Cardiac fibroblast (primary cell): ENCODE measurements at places on chromosomes 4 and X.

- DNase-seq, result no peak
Observed at GRCh38 chr4:102405821-102406401, 60.6 kb upstream of the SLC39A8 start.

DNA sequence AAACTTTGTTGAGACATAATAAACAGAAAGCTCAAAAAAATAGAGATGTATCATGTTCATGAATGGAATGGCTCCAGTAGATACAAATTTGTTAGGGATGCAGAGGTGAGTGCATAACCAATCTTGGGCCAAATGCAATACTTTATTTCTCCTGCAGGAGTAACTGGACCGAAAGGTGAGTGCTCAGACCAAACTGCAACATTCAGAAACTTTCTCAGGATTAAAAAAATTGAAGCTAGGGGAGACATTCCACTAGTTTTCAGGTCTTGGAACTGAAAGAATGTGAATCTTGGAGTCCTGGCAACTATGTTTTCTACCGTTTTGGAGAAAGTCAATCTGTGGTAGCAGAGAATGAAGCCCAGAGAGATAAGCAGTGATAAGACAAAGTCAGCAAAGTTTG lies 21.2 kb upstream of the LCORL start:
- no peak for DNase-seq

GRCh38 chr4:149955780-149956390 lies 122.4 kb upstream of the DCLK2 start:
- DNase-seq, result no peak

DNA sequence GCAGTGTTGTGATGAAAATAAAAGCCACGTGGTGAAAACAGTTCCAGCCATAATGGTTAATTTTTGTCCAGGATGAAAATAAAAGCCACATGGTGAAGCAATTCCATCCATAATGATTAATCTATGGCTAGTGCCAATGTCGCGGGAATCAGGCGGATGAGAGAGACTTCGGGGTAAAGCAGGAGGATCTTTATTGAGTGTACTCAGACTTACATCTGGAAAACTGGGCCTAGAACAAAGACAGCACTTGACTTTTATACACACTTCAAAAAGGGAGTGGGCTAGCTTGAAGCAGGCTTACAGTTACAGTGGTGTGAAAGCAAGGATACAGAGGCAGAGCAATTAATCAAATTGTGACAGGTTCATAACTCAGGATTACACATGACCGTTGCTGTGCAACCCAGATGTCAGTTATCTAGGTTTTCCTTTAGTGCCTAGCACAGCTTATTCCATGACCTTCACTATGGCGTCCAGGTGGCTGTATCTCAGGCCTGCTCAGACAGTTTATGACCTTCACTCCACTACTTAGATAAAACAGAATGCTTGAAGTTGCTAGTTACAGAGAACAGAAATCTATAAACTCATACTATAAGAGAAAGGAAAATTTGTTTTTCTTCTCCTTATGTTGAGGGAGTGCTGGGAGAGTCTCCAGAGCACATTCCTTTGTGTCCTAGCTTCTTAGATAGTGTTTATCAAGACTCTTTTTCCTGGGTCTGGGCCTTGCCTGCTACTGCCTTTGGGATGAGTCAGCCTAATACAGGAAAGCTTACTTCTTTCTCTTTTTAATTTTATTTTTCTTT lies 5.9 kb upstream of the PLA2G12A start:
- peak; percentile 46 for DNase-seq

GRCh38 chrX:9902656-9903055 lies 64.5 kb upstream of the CLDN34 start:
- DNase-seq, result no peak

GRCh38 chr4:100635899-100636298 lies 118.1 kb upstream of the EMCN start:
- no peak for DNase-seq

DNA sequence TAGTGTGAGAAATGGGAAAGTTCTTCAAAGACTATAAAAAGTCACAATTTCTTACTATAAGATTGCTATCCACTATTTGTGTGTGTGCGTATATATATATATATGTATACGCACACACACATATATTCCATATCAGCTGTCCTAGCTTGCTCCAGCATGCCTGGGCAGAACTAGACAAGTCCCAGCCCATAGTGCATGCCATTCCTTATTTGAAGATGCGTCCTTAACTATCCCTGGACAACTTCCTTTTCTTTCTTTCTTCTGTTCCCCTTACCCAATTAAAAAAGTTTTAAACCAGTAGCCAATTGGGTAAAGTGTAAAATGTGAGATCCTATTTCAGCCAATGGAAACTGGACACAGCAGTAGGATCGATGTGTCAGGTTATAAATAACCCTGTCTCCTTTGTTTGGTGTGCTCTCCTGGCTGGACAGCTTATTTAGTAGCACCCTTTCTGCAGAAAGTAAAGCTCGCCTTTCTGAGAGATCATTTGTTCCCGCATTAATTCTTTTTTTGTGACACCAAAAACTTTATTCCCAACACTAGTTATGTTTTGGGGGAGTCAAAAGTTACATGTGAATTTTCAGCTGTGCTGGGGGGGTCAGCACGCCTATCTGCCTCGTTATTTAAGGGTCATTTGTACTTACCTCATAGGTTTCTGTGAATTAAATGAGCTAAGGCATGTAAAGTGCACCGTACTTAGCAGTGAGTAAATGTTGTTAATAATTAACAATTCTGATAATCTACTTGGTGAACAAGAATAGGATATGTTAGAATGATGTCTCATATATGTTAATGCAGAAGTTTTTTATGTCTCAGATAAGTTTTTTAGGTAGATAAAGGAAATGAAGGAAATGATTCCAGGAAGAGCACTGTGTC lies 40.9 kb downstream of the KDM6A start:
- no peak for DNase-seq

- no peak for DNase-seq
Observed at GRCh38 chr4:45353161-45353560, 626.8 kb upstream of the GNPDA2 start.

DNA sequence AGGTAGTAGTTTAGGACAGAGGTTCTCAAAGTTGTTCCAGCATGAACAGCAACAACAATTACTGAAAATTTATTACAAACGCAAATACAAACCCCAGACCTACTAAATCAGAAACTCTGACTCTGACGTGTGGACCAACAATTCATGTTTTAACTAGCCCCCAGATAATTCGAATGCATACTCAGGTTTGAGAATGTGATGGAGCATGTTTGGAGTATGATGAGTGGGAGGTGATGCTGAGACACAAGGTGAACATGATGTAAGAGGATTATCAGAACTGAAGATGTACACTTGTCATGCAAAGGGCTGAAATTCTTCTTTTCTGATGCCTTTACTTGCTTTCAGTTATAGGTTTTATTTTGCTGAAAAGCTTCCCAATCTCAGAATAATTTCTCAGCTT lies 323.0 kb downstream of the INPP4B start:
- no peak for DNase-seq

DNA sequence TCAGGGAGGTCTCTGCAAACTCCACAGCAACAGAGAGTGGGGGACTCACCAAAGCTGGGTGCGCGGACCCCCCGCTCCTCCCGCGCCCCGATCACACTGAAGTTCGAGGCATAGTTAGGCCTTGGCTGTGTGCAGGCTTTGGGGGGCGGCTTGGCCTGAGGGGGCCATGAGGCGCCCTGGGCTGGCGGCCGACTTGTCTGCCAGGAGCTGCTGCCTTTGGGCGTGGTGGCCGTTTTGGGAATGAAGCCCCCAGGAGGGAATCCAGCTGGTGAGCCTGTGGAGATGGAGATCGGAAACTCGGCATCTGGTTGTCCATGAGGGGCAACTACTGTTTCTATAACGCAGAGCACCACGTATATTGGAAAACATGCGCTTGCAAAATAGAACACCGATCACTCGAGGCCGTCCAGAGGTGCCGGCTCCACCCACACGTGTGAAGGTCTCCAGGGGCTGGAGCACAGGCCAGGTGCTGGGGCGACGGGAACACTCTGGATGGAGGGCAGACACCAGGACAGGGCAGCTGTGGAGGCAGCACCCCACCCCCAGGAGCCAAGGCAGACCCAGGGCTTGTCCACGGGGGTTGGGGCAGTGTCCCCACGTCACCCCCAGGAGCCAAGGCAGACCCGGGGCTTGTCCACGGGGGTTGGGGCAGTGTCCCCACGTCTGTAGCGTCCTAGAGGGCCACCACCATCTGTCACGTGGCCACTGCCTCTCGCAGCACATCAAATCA lies 25.9 kb upstream of the CPLX1 start:
- DNase-seq, result no peak

- peak; percentile 28 for DNase-seq
Observed at GRCh38 chrX:1380672-1381233, 11.2 kb downstream of the SLC25A6 start.

GRCh38 chr4:142449771-142450373 lies 396.2 kb downstream of the INPP4B start:
- DNase-seq, result no peak

- no peak for DNase-seq
Observed at GRCh38 chr4:101018836-101019235, 328.5 kb downstream of the PPP3CA start.

DNA sequence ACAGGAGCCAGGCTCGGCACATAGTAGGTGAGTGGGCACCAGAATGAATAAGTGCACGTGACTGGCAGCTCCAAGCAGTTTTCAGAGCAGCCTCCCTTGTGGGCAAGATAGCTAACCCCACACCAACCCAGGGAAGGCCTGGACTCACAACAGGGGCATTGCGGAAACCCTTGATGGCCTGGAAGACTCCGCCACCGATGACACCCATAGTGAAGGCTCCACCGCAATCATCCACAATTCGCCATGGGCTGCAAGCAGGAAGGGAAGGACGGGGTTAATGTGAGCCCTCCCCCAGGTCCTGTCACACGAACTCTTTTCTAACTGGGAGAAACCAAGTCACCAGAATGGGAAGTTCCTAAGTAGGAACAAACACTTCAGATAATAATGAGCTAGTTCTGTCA lies 957 bp downstream of the TIMM17B start:
- DNase-seq, result peak; percentile 25

GRCh38 chr4:37970702-37971101 lies 10.5 kb downstream of the PTTG2 start:
- DNase-seq, result peak; percentile 49

- no peak for DNase-seq
Observed at GRCh38 chr4:51963841-51964517, 56.2 kb downstream of the LRRC66 start.

GRCh38 chr4:123503698-123504363 lies 107.2 kb downstream of the SPRY1 start:
- no peak for DNase-seq

GRCh38 chr4:3107271-3107670 lies 32.8 kb downstream of the HTT start:
- peak; percentile 37 for DNase-seq

GRCh38 chr4:169861593-169861992 lies 103.8 kb upstream of the HPF1 start:
- no peak for DNase-seq

DNA sequence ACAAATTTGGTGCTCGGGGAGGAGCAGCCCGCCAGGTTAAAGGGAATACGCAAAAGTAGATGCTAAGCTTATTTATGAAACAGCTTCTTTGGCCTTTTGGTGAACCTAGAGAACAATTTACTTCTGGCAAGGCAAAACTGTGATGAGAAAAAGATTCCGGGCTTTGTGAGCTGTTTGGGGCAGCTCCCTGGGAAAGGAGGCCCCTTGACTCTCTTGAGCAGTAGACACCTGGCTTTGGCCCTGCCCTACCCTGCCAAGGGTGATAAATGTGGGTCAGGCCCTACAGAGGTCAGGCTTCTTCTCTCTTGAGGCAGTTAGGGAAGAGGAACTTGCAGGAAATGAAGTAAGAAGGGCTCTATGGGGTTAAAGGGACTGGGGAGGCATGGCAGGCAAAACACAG lies 509.6 kb downstream of the MID1IP1 start:
- no peak for DNase-seq

DNA sequence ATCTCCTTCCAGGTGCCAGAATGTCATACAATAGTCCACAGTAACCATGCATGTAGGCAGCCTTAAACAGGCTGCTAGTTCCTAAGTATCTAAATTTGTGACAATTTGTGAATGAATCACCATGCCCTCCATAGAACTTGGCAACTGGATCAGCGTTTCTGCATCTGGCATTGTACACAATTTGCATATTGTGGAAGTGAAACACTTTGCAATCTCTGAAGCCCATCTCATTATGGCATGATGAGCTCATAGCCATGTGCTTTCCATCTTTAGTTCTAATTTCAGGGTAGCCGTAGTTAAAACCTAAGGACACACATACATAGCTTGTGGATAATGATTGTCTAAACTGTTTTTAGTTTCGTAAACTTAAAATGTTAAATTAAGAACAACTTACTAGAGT lies 573.6 kb downstream of the PPP4R3C start:
- no peak for DNase-seq

- DNase-seq, result no peak
Observed at GRCh38 chrX:104270212-104270611, 15.5 kb upstream of the ESX1 start.

- no peak for DNase-seq
Observed at GRCh38 chr4:148481636-148482035, 39.4 kb upstream of the NR3C2 start.

GRCh38 chr4:147829401-147830101 lies 97.7 kb downstream of the ARHGAP10 start:
- DNase-seq, result peak; percentile 79

GRCh38 chr4:113012786-113013185 lies 36.7 kb upstream of the ANK2 start:
- peak; percentile 8 for DNase-seq

- peak; percentile 18 for DNase-seq
Observed at GRCh38 chrX:101803451-101803850, 128.4 kb downstream of the ZMAT1 start.

GRCh38 chr4:124873361-124874171 lies 161.0 kb upstream of the ANKRD50 start:
- DNase-seq, result no peak

GRCh38 chr4:186630128-186630527 lies 74.8 kb upstream of the MTNR1A start:
- DNase-seq, result no peak

DNA sequence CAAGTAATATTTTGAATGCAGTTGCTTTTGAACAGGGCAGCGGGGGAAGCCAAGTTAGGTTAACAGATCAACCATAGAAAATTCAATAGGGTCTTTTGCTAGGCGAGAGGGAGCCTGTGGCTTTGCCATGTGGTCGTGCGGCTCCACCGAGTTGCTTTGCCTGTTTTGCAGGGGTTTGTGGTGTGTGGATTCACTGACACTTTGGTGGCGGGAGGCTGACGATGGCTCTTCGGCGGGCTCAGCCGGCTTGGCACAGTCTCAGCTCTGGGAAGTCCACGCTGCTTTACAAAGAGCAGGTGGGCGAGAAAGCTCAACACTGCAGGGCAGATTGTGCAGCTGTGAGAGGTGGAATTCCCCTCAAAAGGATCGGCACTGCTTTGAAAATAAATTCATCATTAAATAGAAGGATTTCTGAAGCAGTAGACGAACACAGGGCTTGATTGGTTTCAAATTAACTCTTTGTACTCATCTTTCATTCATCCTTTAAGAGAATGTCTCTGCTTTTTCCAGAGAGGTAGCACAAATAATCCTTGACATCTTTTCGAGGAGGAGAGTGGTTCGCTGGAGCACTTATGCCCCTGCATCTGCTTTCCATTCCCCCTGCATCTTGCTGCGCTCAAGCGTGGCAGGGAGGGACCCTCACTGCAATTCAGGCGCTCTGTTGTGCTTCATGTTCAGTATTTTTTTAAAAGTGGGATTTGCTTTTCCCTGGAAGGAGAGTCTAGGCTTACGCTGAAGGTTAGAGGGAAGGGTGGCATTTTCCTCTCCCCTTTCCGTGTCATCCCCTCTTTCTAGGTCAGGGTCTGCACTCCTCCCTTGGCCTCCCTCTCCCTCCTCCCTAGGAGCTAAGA lies 201.8 kb upstream of the LEF1 start:
- no peak for DNase-seq
